ENCODE measurements at places on chromosomes 1 and 21.

- DNase-seq: no peak
Observed at GRCh38 chr1:237287876-237288521, 246.0 kb downstream of the RYR2 start.

GRCh38 chr1:7218210-7218832 lies 433.1 kb downstream of the CAMTA1 start:
- peak; percentile 38 for DNase-seq

- no peak for DNase-seq
Observed at GRCh38 chr21:14863745-14864210, 201.0 kb downstream of the NRIP1 start.

DNA sequence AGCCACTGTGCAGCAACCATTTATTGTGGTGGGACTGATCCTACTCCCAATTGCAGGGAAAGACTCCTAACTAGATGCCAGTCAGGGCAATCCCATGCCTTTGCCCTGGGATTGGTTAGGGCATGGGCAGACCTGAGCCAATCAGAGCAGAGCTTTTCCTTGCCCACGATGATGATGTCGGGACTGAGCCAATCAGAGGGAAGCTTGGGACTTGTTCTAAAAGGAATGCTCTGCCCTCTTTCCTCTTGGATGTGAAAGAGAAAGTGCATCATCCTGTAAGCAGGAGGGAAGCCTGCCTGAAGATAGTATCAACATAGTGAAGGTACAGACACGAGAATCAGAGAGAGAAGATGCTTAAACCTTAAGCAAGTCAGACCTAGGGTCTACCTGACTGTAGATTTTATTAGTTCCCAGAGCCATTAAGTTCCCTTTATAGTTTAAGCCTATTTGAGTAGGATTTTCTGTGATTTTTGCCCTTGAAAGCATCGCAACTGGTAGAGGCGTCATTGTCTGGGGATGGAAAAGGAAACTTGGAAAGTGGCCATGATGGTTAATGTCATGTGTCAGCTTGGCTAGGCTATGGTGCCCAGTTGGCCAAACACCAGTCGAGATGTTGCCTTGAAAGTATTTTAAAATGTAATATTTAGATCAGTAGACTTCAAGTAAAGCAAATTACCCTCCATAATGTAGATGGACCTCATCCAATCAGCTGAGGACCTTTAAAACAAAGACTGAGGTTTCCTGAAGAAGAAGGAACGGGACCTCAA lies 19.9 kb downstream of the IRF2BP2 start:
- peak; percentile 75 for DNase-seq
